ENCODE measurements at places on chromosomes 13 and 19.

GRCh38 chr19:13010992-13011652 lies 15.8 kb downstream of the NFIX start:
- DNase-seq = no peak

GRCh38 chr13:34207872-34208271 lies 389.9 kb downstream of the RFC3 start:
- DNase-seq = no peak

DNA sequence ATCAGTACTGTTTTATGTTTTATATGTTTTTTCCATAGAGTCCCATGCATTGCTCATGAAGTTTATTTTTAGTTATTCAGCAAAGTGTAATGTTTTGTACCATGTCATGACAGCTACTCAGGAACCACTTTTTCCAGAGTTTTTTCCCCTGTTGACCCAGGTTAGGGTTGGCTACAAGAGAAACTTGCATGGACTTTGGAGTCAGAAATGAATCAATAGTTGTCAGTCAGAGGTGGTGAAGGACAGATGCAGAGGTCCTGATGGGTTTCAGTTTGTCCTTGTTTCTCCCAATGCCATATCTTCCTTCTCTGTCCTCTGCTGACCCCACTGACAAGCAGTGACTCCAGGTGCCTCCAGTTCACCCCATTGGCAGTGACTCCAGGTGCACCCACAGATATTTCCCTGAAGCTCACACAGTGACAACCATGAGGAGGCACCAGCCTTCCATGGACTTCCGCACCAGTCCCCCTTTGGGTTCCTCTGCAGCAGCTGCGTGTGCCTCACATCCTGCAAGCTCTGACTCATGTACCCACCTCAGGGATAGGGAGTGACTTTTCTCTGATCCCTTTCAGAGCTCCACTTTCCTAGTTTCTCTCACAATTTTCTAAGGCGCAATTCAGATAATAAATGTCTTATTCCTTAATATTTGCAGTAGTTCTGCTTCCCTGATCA lies 92.1 kb downstream of the AKAP11 start:
- no peak for DNase-seq

DNA sequence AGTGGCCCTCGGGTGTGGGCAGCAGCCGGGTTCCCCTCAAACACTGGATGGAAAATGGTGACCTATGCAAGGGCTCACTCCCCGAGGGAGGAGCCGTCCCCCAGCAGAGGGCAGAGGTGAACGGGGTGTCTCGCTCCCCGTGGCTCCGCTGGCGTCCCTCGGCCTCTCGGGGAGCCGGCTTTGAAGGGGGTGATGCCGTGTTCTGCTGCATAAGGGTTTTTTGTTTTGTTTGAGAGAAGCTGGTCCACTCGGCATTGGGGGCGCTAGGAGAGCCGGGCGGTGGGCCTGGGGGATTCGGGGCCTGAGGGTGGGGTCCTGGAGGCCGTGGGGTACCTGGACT lies 4.0 kb downstream of the EFNA2 start:
- no peak for DNase-seq

DNA sequence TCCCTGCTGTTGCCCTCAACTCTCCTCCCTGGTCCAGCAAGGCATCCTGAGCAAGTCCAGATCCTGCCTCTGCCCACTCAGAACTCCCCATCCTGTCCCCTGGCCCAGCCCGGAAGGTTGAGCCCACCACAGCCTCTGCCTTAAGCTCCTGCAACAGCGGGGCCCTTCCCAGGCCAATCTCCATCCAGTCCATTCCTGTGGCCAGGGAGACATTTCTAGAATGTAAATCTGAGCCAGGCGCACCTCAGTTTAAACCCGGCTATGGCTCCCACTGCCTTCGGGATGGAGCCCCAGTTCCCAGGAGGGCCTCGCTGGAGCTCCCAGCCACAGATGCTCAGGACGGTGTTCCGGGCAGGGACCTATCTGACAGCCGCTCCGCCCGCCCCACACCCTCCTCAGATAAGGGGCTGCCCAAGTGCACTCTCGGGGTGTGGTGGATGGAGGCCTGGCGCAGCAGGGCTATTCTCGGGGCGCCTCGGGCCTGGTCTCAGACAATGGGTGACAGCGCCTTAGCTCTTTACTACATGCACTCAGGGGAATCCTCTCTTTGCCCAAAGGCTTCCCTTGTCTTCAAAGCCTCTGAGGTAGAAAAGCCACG lies 5.3 kb downstream of the TRAPPC6A start:
- DNase-seq = no peak

GRCh38 chr19:29321116-29321515 lies 108.2 kb upstream of the UQCRFS1 start:
- DNase-seq = no peak

DNA sequence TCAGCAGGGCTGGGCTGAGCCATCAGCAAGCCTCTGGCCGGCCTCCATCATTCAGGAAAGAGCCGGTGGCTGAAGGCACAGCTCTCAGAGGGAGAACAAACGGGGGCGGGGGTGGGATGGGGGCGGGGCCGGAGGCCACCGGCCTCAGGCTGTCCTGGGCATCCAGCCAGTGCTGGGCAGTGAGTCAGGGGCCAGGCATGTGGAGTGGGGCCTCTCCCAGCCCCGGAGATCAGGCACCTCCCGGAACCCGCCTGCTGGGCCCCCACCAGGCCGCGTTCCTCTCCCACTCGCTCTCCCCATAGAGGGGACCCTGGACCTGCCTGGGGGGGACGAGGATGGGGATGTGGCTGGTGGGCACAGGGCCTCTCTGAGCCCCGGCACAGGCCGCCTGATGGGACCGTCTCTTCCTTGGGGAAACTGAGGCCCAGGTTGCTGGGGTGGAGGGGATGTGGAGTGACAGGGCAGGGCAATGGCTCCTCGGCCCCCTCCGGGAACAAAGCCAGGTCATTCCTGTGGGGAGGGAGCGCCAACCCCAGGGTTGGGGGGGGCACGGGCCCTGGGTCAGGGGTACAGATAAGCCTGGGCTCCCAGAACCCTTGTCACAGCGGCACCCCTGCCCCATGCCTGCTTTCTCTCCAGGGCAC lies 12.9 kb downstream of the SPC24 start:
- DNase-seq = peak; percentile 68

DNA sequence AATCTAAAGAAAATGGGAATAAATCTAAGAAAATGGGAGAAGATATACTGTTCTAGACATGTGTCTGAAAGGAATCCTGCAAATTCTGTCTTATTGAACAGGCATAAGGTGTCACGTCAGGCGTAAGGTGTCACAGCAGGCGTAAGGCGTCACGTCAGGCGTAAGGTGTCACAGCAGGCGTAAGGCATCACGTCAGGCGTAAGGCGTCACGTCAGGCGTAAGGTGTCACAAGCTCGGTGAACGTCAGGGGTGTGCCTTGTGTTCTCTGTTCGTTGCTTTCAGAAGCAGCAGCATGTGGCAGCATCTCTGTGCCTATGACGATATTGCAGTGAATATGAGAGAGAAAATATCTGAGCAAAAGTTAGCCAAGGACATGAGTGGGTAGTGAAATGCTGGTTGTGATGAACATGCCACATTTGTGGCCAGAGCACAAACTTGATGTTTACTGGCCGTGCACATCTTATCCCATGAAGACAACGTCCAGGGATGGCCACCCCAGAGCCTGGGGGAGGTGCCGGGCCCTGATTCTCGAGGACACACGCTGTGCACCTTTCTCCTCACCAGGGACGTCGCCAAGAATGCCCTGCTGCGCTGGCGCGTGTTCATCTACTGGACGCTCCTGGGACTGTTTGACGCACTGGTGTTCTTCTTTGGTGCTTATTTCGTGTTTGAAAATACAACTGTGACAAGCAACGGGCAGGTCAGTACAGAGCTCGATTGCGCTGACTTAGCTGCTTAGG lies 107.0 kb upstream of the MCF2L start:
- DNase-seq = no peak

GRCh38 chr13:104534847-104535246 lies 1468.6 kb upstream of the SLC10A2 start:
- DNase-seq = no peak

GRCh38 chr19:7674010-7675005 lies 2.6 kb upstream of the MCEMP1 start:
- DNase-seq = no peak

DNA sequence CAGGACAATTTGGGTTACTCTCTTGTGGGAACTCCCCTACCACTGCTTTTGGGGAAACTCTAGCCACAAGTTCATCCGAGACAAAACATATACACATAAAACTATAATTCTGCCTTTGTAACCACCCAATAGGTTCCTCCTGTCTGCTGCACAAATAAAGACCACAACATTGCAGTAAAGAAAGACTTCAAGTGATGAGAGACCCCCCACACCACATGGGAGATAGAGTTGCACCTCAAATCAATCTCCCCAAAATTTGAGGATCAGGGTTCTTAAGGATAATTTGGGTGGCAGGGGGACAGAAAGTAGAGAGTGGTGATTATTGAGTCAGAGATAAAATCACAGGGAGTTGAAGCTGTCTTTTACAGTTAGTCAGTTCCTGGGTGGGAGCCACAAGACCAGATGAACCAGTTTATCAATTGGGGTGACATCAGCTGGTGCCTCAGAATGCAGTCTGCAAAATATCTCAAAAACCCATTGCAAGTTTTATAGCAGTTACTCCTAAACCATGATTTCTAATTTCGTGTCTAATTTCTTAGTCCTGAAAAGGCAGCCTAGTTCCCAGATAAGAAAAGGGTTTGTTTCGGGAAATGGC lies 1348.5 kb downstream of the PCDH9 start:
- no peak for DNase-seq

DNA sequence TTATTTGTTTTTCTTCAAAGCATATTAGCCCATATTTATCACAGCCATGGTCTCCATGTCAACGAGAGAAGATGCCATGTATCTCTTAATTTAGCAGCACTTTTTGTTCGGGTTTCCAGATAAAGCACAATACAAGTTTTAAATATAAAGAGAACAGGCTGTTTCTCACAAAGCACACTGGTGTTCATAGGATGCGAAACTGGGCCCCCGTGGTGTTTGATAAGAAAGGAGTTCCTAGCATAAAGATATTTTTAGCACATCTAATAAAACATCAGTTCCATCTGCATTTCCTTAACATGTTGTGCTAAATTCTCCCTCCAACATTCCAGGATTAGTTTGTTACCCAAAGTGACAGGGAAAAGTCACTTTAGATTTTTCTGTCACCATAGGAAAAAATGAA lies 72.4 kb upstream of the EDNRB start:
- no peak for DNase-seq

DNA sequence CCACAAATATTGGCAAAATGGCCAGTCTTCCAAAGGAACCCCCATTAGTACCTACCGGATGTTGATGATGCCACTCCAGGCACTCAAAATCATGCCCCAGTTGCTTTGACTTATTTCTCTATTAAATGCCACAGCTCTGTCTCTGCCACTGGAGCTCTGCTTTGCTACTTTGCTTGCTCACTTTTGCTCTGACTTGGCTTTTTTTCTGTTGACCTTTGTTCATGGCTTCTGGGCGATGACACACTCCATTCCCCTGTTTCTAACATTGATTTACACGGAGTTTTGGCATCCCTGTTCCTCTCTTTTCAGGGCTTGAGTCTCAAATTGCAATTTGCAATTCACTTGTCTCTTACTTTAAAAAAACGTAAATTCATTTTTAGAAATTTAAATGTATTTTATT lies 217.1 kb upstream of the SPRY2 start:
- no peak for DNase-seq

GRCh38 chr13:52070929-52071523 lies 46.5 kb downstream of the UTP14C start:
- no peak for DNase-seq

GRCh38 chr13:41835871-41836270 lies 125.0 kb downstream of the VWA8 start:
- no peak for DNase-seq

GRCh38 chr13:37360556-37360955 lies 238.0 kb downstream of the POSTN start:
- DNase-seq = no peak

- DNase-seq = no peak
These were observed 158.4 kb downstream of the RNF17 start for GRCh38 chr13:24922387-24922744.

GRCh38 chr13:99347911-99348451 lies 40.8 kb upstream of the GPR183 start:
- no peak for DNase-seq

GRCh38 chr19:48837687-48838086 lies 1.4 kb upstream of the HSD17B14 start:
- no peak for DNase-seq

GRCh38 chr13:100544866-100545683 lies 43.5 kb downstream of the GGACT start:
- no peak for DNase-seq

DNA sequence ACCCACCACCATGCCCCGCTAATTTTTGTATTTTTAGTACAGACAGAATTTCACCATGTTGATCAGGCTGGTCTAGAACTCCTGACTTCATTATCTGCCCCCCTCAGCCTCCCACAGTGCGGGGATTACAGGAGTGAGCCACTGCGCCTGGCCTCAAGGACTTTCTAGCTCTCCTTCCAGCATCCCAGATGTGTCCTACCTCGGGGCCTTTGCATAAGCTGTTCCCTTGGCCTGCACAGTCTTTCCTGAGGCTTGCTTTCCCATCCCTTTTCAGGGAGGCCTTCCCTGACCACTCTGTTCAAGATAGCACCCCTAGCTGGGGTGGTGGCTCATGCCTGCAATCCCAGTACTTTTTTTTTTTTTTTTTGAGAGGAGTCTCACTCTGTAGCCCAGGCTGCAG lies 14.3 kb upstream of the BCAM start:
- DNase-seq = no peak
